ENCODE measurements at places on chromosomes 7 and 10. TPM values are rescaled to one million over a fixed set of nuclear protein-coding genes. Genes with fewer than 3 reads are reported as not detected.

- H3K27me3 ChIP-seq = no peaks in the 10 kb centered on the region
- no peaks in the 10 kb centered on the region for H3K36me3 ChIP-seq
- H3K27ac ChIP-seq = no peak overlapping the region
- no peak overlapping the region for H3K4me3 ChIP-seq
- no peaks in the 10 kb centered on the region for H3K4me1 ChIP-seq
Measured at GRCh38 chr7:2036786-2037185, 196.0 kb downstream of the MAD1L1 start.

DNA sequence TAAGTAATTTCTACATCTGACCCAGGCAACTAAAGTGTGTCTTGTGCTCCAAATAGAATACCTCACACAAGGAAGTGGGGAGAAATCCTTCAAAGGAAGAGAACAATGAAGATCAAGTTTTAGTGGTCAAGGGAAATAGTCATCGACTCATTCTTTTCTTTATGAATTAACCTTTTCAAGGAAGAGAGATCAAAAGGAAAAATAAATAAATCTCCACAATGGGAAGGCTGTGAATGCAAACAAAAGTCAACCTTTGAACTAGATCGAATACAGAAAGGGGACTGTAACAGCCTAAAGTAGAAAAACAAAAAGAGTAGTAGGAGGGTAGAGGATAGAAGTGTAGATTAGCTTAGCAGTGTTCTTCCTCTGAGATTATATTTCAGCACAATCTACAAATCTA lies 274.6 kb upstream of the COBL start:
- no peaks in the 10 kb centered on the region for H3K36me3 ChIP-seq
- peaks cover 8% of the 10 kb centered on the region for H3K4me1 ChIP-seq
- H3K27ac ChIP-seq = no peak overlapping the region
- no peaks in the 10 kb centered on the region for H3K27me3 ChIP-seq
- H3K4me3 ChIP-seq = no peak overlapping the region

DNA sequence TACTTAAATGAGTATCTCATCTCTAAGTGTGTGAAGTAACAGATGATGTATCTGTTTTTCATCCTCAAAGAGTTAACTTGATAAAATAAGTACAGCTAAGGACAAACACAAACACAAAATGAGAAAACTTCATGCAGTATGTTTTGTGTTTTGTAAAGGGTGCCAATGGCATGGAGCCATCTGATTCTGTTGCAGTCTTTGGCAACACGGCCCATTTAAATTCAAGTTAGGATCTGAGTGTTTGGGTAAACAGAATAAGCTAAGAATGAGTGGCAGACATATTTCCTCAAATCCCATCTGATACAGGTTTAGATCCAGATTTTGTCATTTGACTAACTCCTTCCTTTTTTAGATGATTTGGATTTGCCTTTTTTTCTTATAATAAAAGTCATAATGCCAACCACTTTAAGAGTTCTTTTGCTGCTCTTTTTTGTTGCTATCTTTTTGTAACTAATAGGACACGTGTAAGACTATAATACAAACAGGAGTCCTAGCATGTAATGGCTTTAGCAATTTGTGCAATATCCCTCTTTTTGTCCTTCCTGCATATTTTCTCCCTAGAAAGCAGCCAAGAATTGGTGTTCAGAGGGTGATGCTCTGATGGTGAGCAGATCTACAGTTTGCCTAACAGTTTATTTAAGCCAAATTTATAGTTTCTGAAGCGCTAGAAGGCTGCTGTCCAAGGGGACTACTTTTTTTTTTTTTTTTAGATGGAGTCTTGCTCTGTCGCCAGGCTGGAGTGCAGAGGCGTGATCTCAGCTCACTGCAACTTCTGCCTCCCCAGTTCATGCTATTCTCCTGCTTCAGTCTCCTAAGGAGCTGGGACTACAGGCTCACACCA lies 18.9 kb upstream of the ACTA2 start:
- H3K4me1 ChIP-seq = peaks cover 7% of the 10 kb centered on the region
- H3K27ac ChIP-seq = peak overlapping the region; percentile 84
- no peak for DNase-seq
- H3K36me3 ChIP-seq = no peaks in the 10 kb centered on the region
- no peak overlapping the region for H3K4me3 ChIP-seq
- H3K27me3 ChIP-seq = no peaks in the 10 kb centered on the region

DNA sequence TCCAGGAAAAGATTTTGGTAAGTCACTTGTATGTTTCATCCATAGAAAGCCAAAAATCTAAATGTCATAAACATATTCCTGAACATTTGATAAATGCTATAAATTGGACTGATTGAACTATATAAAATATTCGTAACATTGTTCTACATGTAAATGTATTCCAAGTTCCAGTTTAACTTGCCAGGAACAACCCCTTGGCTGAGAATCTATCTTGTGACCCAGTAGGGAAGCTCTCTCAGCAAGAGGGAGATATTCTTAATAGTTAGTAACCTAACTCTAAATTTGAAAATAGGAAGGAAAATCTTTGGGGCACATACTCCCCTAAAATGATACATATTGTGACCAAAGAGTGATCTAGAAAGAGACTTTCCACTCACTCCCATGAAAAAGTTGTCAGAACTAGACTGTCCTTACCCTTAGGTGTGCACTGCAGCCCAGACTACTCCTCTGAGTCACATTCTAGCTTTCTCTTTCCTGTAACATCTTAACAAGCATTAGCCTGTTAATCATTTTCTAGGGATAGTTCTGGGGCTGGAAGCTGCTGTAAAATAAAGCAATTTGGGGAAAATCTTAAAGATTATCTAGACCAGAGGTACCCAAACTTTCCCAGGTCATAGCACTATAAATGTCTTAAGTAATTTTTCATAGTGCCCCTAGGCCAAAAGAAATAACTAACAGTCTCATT lies 73.7 kb upstream of the SKAP2 start:
- no peak overlapping the region for H3K27ac ChIP-seq
- H3K4me3 ChIP-seq = no peak overlapping the region
- no peaks in the 10 kb centered on the region for H3K4me1 ChIP-seq
- H3K36me3 ChIP-seq = no peaks in the 10 kb centered on the region
- no peak for DNase-seq

ERVW-1 gene
- total RNA-seq = not detected
